ENCODE measurements at places on chromosomes 13 and 19.

DNA sequence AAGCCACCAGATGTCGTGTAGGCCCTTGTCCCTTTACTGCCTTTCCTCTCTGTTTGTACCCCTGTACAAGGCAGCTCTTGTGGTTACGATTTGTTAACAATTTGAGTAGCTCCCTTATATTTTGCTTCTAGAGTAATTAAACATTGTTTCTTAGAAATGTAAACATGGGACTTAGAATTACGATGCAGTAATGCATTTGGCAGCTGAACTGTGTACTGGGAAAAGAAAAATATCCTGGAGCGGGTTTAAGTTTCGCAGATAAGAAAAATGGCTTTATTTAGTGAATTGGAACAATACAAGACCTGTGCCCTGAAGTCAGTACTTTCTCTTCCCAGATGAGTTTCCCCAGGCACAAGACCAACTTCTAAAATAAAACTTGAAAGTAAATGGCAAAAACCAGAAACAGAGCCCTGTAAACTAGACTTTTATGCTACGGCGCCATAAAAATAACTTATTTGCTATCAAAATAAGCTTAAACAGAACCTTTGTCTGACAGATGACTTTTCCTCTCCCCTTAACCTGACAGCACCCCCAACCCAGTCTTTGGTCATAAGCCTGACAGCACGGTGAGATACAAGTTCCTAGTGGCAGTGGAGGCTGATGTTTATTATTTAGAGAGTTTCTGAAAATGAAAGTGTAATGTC is 63.0 kb downstream of the LRCH1 start:
- DNase-seq: no peak

DNA sequence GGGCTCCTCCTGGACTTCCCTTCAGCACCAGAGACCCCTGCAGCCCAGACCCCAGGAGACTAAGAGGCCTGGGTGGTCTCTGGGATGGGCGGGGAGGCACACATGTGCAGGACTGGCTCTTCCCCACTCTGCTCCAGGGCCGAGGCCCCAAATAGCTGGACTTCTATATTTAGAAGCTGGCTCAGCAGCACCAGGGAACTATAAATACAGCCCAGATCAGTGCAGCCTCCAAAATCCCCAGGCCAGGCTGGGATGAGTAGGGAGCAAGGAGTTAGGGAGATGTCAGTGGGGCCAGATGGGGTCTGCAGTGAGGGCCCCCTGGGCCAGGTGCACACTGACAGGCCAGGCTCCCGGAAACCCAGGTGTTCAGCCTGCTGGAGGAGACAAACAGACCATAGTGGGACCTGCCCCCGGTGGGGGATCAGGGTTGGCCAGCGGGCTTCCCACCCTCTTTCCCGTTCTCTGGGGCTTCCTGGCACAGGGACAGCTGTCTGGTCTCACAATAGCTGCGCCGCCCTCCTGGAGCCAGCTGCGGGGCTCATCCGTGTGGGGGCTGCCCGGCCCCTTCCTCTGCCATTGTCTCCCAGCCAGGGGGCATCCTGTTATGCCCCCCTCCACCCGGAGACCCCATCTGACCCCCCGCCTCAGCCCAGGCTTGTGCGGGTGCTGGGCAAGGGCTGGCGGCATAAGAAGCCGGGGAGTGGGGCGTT is 5.5 kb upstream of the ADGRE5 start:
- no peak for DNase-seq

- DNase-seq: no peak
Measured at GRCh38 chr19:2221250-2221831, 14.8 kb downstream of the PLEKHJ1 start.

GRCh38 chr19:1069009-1069779 is 2.2 kb downstream of the ARHGAP45 start:
- DNase-seq: no peak

GRCh38 chr13:114243971-114244370 is 9.3 kb downstream of the CDC16 start:
- DNase-seq: no peak

DNA sequence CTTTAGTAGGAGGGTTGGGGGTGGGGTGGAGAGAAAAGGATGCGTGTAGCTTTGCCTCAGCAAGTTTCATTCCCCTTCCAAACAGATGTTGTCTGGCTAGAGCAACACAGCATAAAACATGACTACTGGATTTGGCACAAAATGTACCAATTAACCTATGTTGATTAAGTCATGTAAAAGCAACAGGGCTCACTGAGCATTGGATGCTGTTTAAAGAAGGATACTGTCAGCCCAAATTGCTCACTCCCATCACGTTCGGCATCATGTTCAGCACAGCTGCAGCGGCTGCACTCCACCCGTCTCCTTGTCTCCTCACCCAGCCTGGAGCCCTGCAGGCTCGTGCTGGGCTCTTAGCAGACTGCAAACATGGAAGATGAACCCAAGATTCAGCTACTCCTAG is 77.5 kb downstream of the DLEU7 start:
- DNase-seq: no peak

DNA sequence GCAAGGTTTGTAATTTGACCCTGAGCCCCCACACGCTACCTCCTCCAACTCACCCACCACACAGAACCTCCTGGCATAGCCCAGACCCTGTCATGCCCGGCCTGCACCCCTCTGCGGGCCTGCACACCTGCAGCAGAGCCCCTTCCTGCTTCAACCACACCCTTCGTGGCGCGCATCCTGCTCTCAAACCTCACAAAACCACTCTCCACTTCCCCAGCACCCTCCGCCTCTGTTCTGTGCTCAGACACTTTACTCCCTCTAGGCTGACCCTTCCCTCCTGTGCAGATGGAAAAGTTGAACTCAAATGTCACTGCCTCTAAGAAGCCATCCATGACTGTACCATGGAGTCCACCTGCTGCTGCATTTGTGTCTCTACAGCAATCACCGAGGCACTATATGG is 28.5 kb downstream of the FAAP24 start:
- no peak for DNase-seq

DNA sequence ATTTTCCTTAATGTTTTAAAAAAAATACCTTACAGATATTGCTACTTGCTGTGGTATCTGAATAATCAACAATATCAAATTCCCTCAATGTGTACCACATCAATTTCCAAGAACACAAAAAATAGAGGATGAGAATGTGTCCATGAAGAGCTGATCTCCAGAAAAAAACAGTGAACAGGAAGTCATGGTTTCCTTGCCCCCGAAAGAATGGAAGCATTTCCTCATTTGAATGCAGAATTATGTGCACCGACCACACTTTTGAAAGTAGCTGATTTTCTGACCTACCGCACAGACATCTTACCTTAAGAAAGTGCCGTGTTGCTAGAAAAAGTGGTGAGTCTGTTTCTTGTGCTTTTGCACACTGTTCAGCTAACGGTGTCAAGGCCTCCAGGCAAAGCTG is 13.4 kb upstream of the EEF1AKMT1 start:
- no peak for DNase-seq

DNA sequence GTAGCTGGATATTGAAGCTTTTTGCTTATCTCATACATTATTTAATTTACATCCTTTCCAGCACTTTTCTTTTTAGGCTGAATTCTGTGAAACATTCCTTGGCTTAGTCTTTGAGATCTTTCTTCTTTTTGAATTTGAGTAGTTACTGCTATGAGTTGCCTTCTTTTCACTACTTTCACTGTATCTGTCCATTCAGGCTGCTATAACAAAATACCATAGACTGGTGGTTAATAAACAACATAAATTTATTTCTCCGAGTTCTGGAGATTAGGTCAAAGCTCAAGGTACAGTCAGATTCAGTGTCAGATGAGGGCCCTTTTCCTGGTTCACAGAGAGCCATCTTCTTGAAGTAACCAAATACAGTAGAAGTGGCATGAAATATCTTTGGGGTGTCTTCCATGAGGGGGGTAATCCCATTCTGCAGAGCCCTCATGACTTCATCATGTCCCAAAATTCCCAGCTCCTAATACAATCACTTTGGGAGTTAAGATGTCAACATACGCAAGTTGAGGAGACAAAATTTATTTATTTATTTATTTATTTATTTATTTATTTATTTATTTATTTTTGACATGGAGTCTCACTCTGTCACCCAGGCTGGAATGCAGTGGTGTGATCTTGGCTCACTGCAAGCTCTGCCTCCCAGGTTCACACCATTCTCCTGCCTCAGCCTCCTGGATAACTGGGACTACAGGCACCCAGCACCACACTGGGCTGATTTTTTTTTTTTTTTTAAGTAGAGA is 15.7 kb downstream of the ZNF846 start:
- DNase-seq: no peak

- DNase-seq: no peak
Measured at GRCh38 chr13:99985886-99986527, 4.4 kb downstream of the ZIC2 start.

DNA sequence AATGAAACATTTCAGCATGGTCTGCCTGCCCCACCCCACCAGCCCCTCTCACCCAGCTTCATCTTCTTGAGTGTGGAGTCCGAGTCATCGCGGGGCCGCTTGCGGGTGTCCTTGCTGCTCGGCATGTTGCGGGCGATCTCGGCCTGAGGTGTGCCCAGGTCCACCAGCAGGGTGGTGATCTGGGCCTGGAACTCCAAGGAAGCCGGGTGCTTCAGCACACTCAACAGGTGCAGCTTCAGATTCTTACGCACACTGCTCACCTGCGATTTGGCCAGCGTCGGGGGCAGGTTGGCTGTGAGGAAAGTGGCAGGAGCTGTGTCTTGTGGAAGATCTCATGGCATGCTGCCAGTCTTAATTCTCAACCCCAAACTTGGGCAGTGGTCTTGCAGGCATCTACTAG is 20.7 kb downstream of the SYMPK start:
- DNase-seq: no peak

GRCh38 chr13:42991898-42992763 is at the start of gene EPSTI1:
Gene EPSTI1, minus strand, starts transcription at chr13:42992241. Its CDS starts 76 bp downstream, at chr13:42992165.
- no peak for DNase-seq

GRCh38 chr13:85650613-85651012 is 148.6 kb downstream of the SLITRK6 start:
- no peak for DNase-seq

GRCh38 chr13:71524245-71524612 is 342.8 kb downstream of the DACH1 start:
- DNase-seq: no peak

- DNase-seq: no peak
Measured at GRCh38 chr13:46586751-46587514, 34.0 kb downstream of the LRCH1 start.

DNA sequence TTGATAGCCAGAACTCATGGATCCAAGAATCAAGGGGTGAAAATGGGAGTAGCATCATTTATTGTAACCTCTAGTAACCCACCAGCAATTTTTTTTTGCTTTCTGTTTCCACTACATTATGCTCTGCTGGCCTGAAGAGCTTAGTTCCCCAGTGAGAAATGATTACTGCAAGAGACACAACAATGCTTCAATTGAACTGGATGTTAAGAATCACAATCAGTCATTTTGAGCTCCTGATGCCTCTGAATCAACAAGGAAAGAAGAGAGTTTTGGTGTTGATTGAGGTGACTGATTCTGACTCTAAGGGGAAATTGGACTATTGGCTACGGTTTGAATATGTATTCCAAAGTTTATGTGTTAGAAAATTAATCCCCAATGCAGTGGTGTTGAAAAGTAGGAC is 1084.4 kb downstream of the SLITRK1 start:
- no peak for DNase-seq

GRCh38 chr19:38664503-38665211 is 17.2 kb downstream of the ACTN4 start:
- DNase-seq: no peak

- no peak for DNase-seq
Measured at GRCh38 chr19:2573916-2574315, 98.0 kb downstream of the GADD45B start.

DNA sequence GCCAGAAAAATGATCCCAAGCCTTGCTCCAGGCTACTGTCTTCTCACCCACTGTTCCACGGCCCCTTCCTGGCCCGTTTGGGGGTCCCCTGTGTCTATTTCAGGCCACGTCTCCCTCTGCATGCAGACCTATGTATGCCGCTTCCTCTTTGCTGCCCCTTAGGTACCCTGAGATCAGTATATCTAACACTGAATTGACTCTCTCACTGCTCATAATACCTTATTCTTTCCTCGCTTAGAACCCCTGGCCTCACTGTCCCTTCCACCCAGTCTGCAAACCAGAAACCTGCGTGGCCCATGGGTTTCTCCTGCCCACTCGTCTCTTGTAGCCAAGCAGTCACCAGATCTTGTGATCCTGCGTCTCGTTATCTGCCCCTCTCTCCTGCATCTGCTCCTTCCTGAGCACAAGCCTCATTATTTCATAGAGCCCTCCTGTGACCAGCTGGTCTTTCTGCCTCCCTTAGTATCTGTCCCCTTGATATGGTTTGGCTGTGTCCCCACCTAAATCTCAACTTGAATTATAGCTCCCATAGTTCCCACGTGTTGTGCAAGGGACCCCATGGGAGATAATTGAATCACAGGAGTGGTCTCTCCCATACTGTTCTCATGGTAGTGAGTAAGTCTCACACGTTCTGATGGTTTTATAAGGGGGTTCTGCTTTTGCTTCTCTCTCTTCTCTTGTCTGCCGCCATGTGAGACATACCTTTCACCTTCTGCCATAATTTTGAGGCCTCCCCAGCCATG is 109.0 kb upstream of the RNF113B start:
- no peak for DNase-seq

GRCh38 chr19:38224014-38224862 is at the start of gene DPF1:
Gene DPF1, minus strand, starts transcription at chr19:38224222. Its CDS starts 80 bp downstream, at chr19:38224142.
- DNase-seq: peak; percentile 77

- DNase-seq: no peak
Measured at GRCh38 chr13:67841071-67841470, 610.9 kb upstream of the PCDH9 start.

- no peak for DNase-seq
Measured at GRCh38 chr19:50210425-50210824, 7.0 kb downstream of the MYH14 start.

GRCh38 chr19:4939466-4939865 is 29.4 kb upstream of the KDM4B start:
- no peak for DNase-seq

DNA sequence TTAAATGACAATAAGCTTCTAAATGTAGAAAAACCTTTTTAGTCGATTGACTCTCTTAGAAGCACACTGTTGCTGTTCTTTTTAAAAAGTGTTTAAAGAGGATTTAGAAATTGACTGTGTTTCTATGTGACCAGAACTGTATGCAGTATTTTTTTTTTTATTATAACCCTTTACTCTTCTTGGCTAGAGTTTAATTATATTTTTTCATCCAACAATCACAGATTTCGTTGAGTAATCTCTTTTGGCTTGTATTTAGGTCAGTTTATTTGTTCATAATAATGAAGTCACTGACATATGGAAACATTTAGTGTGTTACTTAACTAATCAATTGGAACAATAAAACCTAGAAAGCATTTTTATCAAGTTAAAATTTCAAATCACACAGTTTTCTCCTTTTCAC is 19.9 kb downstream of the CSNK1A1L start:
- no peak for DNase-seq

Measured in NCI-H774 (cell line).